Eye (tissue), 1 donor: ENCODE measurements at places on chromosomes 12 and 14.

DNA sequence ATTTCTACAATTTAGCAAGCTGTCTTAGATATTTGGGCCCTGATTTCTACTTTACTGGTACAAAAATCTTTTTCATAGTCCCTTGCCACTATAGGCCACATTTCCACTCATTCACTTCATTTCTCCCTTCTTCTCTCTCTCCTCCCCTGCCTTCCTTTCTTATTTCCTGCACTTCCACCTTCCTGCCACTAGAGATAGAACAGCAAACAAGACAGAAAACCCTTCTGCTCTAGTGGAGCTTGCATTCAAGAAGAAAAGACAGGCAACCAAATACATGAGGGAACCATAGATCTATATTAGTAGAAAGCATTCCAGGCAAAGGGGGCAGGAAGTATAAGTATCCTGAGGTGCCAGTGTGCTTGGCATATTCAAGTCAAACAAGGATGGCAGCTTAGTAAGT, 623.5 kb downstream of the FLRT2 start:
- no peak for DNase-seq

DNA sequence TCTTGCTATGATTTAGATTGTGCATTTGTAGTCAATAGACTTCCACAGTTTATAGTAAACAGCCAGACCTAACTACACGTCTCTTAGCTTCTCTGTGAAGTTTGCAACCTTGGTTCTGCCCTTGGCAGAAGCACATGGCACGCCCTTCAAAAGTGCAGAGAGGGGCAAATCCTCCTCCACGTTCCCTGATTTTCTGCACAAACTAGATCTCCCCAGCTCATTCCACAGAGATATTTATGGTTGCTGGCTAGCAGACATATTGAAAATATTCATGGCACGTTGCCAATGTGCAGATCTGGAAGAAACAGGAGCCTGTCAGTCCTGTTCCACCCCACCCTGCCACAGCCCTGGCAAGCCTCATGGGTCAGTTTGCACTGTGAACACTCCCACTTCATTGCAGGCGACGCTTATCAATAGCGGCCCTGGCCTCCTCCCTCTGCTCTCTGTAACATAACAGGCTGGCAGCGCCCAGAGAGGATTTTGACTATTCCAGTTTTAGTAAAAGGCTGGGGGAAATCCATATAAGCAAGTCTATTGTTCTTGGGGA, 6.5 kb upstream of the LGALS3 start:
- peak; percentile 68 for DNase-seq

DNA sequence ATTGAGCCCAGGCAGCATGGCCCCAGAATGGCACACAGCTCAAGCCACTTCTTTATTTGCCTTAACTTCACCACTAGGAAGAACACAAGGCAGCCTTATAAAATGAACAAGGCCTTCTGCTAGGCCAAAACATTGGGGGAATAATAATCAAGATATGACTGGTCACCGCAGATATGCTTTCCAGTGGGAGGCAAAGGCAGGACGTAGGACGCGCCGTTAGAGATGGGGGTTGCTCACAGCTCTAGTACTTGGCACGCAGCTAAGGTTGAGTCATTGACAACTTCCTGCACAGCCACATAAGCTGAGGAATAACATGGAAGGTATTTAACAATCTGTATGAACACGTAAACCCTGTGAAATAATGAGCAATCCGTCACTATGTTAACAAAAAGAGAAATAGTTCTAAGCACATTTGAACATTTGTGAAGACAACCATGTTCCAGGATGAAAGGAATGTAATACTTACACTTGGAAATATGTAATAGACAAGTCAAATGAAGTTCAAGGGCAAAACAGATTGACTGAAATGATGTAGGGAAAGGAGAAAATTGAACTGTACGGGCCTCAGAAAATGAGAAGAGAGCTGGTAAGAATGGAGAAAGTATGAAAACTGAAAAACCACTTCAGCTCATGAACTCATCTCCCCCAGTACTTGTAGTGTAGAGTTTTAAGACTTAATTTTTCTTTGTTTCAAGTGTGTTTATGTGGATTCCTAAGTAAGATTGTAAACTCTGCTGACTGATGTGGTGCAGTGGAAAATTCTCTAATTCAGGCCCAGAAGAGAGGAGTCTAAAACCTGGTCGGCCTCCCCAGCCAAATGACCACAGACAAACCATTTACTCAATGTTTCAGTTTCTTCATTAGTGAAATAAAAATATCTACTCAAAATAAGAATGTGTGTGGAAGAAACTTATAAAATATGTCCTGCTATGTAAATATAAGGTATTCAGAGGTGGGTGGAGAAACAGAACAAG, 59.3 kb upstream of the CCDC91 start:
- peak; percentile 33 for DNase-seq

GRCh38 chr14:28436821-28437220, 329.8 kb upstream of the FOXG1 start:
- DNase-seq: no peak

- peak; percentile 13 for DNase-seq
Measured at GRCh38 chr12:43349863-43350262, 202.1 kb downstream of the ADAMTS20 start.

DNA sequence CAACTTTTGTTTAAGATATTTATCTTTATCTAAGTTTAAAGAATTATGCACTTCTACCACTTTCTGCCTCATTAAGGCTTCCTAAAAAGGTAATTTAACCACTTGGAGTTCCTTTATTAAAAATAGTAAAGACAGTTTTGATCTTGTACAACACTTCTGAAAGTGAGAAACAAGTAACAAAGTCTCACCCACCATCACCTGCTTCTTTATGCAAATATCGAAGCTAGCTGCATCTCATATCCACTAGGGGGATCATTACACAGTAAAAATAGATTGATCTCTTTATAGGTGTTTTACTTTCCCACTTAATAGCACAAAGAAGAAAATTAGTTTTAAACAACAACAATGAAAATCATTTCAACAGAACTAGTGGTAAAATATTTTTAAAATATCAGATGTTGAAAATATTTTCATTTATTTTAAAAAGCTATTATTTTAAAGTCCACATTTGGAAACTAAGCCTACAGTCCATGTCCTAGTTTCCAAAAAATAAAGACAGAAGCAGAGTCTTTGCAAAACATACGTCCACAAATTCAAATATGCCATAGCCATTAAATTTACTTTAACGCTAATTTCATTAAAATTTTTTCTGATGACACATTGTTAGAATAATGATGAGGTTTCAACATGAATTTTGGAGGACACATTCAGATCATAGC, 160.0 kb upstream of the SOX5 start:
- peak; percentile 15 for DNase-seq

- peak; percentile 1 for DNase-seq
Measured at GRCh38 chr12:24617471-24617870, 331.4 kb downstream of the BCAT1 start.

DNA sequence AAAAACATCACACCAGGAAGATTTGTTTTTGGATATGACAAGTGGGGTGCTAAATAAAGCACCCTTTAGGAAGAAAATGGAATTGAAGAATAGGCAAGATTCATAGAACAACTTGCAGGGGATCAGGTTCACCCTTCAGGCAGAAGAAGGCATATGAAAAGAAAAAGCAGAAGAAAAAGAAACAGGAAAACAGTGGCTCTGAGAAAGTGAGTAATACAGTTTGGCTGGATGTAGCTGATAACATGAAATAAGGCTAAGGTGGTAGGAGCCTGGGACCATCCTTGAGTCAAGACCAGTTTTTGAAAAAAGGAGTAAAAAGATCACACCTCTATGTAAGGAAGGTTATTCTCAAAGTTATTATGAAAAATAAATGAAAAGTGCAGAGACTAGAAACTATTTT, 42.4 kb downstream of the TRIP11 start:
- DNase-seq: no peak

- no peak for DNase-seq
Measured at GRCh38 chr12:74897425-74898211, 312.0 kb downstream of the KCNC2 start.

- no peak for DNase-seq
Measured at GRCh38 chr14:35789651-35790050, 19.4 kb downstream of the RALGAPA1 start.

DNA sequence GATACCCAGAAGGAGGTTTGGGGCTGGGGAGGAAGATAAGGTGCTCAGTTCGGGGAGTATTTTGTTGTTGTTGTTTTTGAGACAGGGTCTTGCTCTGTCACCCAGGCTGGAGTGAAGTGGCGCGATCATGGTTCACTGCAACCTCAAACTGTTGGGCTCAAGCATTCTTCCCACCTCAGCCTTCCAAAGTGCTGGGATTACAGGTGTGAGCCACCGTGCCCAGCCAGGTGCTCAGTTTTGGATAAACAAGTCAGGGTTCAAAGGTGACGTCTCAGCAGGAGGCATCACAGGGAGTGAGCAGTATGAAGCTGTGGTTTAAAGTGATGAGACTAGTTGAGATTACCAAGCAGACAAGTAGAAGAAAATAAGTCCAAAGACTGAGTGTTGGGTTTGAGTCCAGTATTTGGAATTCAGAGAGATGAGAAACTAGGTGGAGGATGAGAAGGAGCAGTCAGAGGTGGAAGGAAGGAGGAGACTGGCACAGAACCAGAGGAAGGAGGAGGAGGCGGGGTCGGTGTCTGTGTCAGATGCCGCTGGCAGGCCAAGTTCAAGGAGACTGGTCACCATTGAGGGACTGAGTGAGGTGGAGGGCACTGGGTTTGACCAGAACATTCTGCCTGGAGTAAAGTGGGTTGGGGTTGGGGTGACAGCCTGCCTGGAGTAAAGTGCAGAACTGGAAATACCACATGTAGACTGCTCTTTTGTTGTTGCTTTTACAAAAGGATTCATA, 16.1 kb downstream of the SLC35E3 start:
- no peak for DNase-seq

- DNase-seq: no peak
Measured at GRCh38 chr12:101581190-101581589, 13.6 kb upstream of the MYBPC1 start.

DNA sequence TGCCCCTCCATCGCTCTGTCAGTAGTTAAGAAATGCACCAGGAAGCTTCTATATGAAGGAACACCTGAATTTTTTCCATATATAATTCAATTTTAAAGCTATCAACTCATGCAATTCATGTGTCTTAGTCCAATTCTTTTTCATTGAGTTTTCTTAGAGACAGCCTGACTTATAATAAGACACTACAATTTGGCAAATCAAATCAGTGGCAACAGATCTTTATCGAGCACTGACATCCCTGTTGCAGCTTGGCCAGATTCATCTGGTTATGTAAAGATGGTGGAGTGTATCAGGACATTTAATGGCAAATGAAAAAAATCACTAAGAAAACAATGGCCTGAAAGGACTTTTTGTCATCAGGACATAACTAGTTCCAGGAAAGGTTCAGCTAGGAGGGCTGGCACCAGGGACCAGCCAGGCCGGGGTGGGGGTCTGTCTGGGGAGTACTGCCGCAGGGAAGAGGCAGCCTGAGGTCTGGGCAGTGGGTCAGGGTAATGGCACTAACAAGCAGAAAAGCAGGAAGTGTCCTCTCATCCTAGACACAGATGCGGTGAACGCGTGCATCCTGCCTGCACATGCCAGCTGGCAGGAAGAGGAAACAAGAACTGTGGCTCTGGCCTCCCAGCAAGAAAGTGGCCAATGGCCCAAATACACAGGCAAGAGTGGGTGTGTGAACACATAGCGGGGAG, 100.5 kb upstream of the LMNTD1 start:
- no peak for DNase-seq

GRCh38 chr14:52153939-52154338, 85.1 kb upstream of the NID2 start:
- no peak for DNase-seq

- DNase-seq: no peak
Measured at GRCh38 chr12:56038022-56038655, 3.6 kb upstream of the RPS26 start.

GRCh38 chr12:45669093-45669492, 60.4 kb upstream of the ARID2 start:
- DNase-seq: no peak

DNA sequence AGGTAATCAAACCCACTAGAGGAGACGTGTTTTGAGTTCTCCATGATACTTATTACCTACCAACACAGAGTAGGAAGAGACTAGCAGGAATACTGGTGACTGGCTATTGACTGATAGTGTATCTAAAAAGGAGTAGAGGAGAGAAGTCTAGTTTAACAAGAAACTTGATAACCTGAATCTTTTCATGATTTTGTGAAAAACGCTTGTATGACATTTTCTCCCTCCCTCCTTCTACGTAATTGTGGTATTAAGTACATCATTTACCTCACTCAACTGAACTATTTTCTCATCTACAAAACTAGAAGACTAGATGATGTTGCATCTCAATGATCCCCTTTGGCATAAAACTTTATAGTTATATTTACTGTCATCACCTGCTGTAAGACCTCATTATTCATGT, 107.4 kb downstream of the PPP1R12A start:
- DNase-seq: no peak
